ENCODE measurements at places on chromosomes 2 and 18.

DNA sequence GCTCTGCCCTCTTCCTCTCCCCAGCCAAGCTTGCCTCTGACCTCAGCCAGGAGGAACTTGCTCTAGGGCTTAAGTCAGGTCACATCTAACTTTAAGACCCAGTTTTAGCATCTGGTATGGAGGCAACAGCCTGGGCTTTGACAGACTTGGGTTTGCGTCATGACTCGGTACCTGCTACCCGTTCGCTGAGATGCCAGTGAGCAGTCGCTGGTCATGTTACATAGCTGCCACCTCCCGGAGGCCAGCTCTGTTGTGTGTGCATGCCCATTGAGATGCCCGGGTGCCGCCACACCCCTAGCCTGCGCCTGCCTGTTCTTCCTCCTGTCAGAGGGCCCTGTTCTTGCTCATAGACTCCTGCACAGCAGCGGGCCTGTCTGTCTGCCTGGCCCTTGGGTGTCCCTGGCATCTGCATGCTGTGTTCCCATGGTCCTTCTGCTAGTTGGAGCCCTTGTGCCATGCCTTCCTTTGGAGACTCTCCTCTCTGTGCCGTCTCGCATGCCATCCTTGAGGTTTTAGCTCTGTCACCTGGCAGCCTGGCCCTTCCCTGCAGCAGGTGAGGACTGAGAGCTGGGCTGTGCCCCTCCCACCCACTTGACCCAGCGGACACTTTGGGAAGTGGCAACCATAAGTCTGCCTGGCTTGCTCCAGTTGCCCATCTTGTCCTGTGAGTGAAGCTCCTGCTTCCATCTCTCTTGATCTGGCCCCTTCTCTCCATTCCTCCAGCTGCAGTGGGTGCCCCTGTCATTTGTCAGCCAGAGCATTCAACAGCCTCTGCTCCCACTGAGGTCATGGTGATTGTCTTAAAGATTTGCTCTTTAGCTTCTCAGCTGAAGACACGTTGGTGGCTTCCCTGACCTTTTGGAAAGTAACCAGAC lies 24.9 kb downstream of the ASAP2 start:
- no peak for DNase-seq

GRCh38 chr18:54089749-54090459 lies 134.6 kb downstream of the MBD2 start:
- DNase-seq, result no peak

- DNase-seq, result no peak
Observed at GRCh38 chr2:157173740-157174184, 83.7 kb upstream of the GALNT5 start.

- no peak for DNase-seq
Observed at GRCh38 chr2:233800208-233800607, 22.1 kb downstream of the MROH2A start.

- no peak for DNase-seq
Observed at GRCh38 chr2:128259585-128259984, 59.1 kb downstream of the HS6ST1 start.

DNA sequence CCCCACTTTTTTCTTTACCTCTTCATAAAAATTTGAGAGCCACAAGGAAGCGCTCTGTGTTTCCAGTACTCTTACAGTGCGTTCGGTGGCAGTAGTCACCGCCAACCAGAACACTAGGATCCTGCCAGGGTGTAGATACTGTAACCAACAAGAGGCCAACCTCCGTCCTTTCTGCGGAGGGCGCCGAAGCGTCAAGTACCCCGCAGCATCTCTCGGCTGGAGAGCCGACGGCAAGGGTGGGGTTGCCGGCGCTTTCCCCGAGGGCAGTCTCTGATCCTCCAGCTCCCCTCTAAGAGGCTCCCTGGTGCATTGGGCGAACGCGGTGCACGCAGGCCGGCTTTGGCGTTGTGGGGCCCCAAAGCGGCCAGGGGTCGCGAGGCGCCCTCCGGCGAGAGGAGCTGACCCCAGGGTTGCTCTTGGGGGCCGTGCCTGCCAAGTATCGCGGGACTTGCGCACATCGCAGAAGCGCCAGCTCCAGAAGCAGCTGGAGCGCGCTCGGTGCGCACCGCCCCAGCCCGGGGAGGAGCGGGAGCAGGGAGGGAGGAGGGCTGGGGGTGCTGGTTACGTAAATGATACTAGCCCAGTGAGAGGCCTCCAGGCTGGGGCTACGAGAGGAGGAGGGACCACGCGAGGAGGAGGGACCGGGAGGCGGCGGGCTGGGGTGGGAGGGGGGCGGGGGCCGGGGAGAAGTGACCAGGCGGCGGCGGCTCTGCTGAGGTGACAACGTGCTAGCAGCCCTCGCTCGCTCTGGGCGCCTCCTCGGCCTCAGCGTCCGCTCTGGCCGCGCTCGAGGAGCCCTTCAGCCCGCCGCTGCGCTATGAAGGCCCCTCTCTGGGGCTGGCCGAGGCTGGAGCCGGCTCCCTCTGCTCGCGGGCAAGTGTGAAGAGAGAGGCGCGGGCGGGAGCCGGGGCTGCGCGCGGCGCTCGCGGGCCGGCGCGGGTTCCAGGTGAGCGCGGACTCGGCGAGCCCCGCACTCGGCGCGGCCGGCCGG lies at the start of gene GALNT13:
GALNT13 (plus strand) TSS at position 692 of the 991 bp plus-strand sequence.
- DNase-seq, result no peak

DNA sequence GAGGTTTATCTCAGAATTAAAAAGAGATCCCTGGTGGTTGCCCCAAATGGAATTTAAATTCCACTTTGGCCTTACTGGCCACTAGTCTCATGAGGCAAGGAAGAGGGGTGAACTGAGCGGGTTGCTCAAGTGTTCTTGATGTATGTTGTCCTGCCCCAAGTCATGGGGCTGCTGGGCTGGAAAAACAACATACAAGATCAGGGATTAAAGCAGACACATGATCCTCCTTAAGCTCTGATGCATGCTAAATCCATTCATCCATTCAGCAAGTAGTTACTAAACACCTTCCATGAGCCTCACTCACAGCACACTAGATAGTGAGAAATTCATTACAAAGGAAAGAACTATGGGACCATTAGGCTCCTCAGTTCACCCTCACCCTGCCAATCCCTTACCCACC lies 196.3 kb downstream of the MREG start:
- no peak for DNase-seq

GRCh38 chr2:39942950-39943349 lies 163.9 kb upstream of the THUMPD2 start:
- no peak for DNase-seq

- DNase-seq, result no peak
Observed at GRCh38 chr2:36965206-36965605, 1.1 kb downstream of the STRN start.

DNA sequence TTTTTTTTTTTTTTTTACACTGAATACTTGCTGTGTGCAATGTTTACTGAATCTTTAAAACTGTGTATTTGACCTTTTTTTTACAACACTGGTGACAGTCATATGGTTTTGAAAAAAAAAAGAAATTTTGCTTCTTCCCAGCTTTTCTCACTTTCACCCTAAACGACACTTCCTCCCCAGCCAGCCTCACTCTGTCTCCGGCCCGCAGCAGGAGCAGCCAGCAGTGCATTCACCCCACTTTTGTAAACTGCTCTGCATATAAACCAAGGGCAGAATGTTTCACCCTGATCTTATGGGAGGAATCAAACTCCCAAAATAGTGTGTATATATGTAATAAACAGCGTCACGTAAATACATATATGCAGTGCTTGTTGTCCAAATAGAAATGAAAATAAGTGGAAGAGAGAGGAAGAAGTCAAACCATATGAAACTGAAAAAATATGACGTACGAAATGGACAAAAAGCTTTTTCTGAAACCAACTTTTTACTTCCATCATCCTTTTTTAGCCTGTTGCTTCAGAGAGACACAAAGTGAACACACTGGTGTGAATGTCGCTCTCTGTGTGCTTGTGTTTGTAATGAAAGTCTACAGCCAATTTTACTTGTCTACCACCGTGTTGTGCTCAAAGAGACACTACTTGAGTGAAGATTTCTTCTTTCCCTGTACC lies 54.2 kb downstream of the ZCCHC2 start:
- no peak for DNase-seq

- no peak for DNase-seq
Observed at GRCh38 chr2:241432824-241433448, 75.4 kb downstream of the STK25 start.

DNA sequence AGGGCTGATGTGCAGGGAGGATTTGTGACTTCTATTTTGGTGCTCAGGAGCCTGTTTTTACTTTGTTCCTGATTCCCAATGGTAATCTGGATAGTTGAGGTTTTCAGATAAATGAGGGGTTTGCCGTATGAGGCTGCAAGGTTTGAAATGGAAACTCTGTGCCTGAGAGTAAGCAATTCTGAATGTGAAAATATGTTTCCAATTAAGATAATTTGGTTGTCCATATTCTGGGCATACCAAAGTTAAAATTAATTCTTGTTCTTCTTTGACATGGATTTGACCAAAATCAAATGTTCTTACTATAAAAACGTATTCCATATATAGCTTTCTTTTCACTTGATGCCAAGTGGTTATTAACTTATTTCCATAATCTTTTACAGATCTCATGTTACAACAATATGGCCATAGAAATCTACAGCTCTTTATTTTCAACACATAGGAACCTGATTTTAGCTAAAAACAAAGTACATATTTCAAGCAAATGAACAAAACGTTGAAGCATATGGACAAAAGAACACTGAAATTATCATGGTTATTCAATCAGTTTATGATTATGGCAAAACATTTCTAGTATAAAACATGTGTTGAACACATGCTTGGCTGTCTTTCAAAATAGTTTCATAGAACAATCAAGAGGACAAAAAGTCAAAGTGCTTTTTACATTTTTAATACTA lies 63.4 kb upstream of the ARHGAP28 start:
- DNase-seq, result no peak

DNA sequence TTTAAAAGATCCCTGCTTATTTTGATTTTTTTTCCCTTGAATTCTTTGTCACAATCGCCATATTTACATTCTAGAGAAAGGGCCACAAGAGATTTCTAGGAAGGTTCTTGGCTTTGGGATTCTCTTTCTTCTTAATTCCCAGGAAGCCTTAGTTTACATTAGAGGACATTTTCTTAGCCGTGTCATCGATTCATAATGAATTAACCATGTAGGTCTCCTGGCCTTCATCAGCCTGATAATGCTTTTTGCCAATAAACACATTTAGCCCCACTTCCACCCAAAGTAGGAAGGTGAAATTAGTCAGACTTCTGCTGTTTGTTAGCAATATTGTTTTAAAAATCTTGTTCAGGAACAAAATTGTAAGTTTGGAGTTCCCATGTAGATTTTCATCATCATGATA lies 71.3 kb upstream of the LPIN2 start:
- DNase-seq, result no peak

GRCh38 chr2:208254871-208255556 lies at the start of gene IDH1:
IDH1 (minus strand) TSS chr2:208255071; CDS start chr2:208251551, 3,520 bp downstream.
- peak; percentile 91 for DNase-seq

- no peak for DNase-seq
Observed at GRCh38 chr18:74784752-74785151, 187.1 kb downstream of the ZNF407 start.

DNA sequence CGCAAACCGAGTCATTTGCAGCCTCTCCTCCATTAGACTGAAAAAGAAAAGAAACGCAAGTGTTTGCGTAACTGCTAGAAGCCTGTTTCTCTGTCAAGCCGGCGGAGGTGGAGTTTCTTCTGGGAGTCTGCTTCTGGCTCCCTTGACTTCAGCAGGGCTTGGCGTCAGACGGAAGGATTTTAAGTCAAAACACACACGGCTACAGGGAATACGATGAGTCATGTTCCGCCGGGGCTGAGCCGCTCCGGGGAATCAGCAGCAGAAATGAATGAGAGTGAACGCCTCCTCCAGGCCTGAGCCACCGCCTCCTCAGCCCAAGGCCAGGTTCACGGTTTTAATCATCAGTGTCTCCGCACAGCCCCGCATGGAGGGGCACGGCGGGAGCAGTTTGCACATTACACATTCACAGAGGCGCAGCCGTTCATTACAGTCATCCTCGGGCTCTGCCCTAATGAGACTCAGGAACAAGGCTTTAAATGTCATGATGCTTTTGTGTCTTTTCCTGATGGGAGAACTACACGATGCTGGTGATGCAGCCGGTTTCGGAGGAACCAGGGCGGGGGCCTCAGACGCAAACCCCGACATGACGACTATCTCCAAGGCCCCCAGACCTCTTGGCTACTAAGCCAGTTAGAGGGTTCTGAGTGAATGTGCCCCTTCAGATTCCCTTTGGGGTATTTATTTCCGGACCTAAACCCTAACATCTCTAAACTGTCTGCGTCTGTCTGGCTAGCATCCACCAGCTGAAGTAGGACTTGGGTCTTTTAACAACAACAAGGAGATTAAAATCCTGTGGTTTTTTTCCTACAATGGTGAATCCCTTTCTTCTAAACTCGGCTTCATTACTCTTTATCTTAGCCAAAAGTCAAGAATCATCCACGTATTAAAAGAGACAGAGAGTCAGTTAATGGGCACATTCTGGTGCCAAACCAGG lies 11.1 kb upstream of the SCG2 start:
- no peak for DNase-seq

DNA sequence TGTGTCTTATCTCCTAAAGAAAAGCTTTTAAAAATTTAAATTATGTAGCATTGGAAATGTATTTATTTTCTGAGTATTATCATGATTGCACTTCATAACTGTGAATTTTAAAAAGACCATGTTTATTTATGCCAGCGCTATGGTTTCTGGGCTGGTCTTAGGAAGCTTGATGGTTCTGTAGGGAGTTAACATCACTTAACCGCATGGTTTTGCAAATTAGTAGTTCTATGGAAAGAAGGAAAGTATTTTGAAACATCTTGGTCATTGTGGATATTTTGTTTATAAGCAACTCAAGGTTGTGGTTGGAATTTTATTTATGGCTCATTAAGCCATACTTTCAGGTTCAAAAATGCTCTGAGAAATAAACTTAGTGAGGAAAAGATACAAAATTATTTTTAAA lies 549.4 kb downstream of the STK39 start:
- DNase-seq, result no peak

DNA sequence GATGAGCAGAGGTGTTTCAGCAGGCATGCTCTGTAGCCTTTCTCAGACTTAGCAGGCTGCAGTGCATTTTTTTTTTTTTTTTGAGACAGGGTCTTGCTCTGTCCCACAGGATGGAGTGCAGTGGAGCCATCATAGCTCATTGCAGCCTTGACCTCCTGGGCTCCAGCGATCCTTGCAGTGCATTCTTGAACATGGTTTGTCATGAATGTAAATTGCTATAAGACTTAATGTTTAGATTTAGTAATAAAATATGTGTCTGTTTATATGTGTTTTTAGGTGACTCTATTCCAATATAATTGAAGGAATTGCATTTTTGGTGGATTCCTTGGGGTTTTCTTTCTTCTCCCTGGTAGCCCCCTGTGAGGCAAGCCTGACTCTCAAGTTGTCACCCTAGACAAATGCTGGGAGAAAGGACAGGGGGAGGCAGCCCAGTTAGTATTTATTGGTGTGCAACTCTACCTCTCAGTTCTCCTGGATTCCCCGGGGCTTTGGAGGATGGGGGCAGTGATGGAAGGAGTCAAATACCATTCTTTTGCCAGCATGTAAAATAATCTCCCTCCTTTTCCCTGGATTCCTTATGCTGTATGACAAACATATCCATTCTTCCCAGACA lies 22.7 kb downstream of the LYPD6B start:
- no peak for DNase-seq

- no peak for DNase-seq
Observed at GRCh38 chr2:174035981-174036742, 71.0 kb upstream of the SP3 start.

Measured in T follicular helper cell (primary cell).